ENCODE measurements at places on chromosomes 3 and 15.

GRCh38 chr15:27412415-27412814 is 441.4 kb downstream of the GABRG3 start:
- no peak for DNase-seq

- no peak for DNase-seq
Observed at GRCh38 chr3:38627956-38628355, 21.5 kb downstream of the SCN5A start.

GRCh38 chr3:4802903-4803302 is 176.3 kb upstream of the BHLHE40 start:
- no peak for DNase-seq

DNA sequence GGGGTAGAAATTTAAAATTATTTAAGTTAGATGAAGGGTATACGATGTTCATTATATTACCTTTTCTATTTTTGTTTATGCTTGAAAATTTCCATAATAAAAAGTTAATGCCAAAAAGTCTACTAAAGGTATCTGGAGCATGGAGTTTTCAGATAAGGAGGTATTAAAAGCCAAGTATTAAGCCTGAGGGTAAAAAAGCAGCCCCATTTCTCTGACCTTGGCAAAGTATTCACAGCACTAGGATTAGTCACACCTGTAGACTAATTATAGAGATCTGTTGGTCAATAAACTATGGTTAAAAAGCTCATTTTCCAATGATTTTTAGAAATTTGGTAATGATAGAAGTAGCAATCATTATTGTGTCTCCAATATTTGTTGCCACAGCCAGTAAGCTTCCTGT is 23.1 kb downstream of the XRN1 start:
- DNase-seq = no peak

- DNase-seq = no peak
Observed at GRCh38 chr3:137764001-137764433, at the start of gene SOX14. TSS of gene SOX14 (plus strand) at chr3:137764315. CDS start at chr3:137764785, 470 bp downstream.

DNA sequence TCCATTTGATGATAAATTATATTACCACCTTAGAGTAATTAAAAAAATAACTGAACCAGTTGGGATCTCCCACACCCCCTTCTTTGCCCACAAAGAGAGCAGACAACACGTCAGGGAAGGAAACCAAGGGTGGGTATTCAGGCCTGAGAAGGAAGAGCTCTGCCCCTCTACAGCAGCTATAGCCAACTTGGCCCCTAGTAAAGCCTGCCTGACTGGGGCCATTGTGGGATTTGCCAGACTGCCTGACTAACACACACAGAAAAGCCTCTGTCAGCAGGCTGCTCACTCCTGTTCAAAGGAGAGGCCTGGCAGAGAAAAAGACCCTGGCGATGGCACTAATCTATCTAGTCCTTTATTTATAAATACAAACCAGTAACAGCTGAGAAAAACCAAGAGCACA is 41.4 kb downstream of the ATP8B4 start:
- DNase-seq = no peak
